Esophagus squamous epithelium (tissue), 5 donors: ENCODE measurements at places on chromosomes 16 and 17.

DNA sequence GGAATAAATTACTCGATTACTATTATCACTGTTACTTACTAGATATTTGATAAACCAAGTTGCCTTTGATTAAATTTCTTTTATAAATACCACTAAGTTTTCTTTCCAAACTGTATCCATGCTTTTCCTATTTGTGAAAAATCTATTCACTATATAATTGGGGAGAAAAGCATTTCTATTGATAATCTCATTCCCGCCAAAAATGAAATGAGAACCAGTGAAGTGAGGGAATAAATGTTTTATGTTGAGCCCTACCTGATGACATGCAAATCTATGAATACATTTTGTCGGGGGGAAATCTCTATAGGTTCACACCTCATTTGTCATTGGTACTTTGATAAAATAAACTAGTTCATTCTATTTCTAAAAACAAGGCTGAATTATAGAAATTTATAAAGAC lies 15.7 kb downstream of the BRIP1 start:
- no peak for DNase-seq

DNA sequence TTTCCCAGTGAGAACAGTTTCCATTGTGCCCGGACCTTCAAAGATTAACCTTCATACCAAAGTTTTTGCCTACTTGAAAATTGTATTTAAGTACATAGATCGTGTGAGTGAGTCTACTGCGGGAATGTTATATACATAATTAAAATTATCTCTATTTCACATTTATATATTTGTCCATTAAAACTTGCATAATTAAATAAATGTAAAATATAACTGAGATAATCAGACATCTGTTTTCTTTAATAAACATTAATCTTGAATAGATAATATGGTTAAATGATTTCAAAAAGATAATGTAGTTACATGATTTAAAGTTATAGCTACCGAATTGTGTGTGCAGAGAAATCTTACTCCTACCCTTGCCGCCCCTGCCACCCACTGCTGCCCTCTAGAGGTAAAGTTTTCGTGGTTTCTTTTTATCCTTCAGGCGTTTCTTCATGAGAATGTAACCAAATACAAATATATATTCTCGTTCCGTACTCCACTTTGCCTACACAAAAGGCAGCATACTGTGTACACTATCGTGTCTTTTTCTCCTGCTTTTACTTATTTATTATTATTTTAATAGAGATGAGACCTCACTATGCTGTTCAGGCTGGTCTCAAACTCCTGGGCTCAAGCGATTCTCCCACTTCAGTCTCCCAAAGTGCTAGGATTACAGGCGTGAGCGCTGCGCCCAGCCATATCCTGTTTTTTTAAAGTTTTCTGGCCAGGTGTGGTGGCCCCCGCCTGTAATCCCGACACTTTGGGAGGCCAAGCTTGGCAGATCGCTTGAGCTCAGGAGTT lies 35.6 kb downstream of the RPA1 start:
- DNase-seq = no peak

DNA sequence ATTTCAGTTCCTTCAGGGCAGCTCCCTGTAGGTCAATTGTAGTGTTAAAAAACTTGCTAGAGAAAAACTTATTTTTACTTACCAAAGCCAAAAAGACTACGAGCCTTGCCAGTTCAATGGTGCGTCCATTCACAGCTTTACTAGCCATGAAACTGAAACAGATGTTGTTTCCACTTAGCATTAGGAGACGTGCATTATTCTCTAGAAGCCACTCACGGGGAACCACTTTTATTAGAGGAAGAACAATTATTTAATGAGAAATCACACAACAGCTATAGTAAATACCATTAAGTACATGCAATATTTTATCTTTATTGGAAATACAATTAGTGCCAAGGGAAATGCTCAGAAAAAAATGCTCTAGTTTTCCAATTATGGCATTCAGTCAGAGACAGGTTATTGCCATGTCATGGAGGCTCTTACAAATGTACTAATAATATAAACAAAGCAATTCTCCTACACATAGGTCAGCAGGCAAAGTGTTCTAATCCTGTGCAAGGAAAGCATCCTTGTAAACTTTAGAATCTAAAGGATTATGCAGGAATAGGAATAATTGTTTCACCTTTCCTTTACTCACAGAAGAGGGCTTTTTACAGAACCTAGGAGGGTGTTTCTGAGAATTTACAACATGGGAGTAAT lies 17.4 kb downstream of the LASP1NB start:
- DNase-seq = no peak

GRCh38 chr16:28082624-28083023 lies 19.1 kb upstream of the GSG1L start:
- DNase-seq = no peak

- DNase-seq = no peak
Observed at GRCh38 chr17:79793924-79794304, 3.0 kb downstream of the CBX8 start.
